ENCODE measurements at places on chromosomes 13 and 19. TPM values are rescaled to one million over a fixed set of nuclear protein-coding genes. Genes with fewer than 3 reads are reported as not detected.

GRCh38 chr19:41960973-41961372 lies 1.9 kb upstream of the RABAC1 start:
- no peak for DNase-seq

- no peak for DNase-seq
These were observed 844.5 kb downstream of the DIAPH3 start for GRCh38 chr13:59319276-59319675.

DNA sequence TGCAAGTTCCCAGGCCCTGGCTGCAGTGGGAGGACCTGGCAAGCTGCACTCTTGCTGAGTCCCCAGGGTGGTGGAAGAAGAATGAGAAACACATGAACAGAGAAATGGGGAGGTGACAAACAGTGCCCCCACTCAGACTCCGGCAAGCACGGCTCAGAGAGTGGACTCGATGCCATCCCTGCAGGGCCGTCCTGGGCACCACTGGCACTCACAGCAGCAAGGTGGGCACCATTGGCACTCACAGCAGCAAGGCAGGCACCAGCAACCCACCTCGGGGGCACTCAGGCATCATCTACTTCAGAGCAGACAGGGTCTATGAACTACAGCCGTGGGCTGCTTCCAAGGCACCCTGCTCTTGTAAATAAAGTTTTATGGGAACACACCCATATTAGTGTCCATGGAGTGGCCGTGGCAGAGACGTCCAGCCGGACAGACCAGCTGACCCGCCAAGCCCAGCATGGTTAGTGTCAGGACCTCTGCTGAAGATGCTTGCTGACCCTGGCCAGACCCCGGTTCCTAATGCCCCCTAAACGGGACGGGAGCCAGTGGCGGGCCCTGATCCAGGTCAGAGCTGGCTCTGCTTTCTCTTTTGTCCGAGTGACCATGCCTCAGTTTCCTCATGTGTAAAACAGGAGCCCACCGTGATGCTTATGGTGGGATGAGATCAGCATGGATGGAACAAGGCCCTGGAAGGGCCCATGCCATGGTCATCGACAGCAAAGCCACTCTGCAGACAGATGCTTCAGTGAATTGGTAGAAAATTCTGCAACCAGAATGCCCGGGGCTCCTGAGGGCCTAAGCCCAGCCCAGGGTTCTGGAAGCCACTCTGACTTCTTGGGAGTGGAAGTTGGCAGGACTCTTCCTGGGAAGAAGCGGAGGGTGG lies 2.1 kb upstream of the F10 start:
- no peak for DNase-seq

DNA sequence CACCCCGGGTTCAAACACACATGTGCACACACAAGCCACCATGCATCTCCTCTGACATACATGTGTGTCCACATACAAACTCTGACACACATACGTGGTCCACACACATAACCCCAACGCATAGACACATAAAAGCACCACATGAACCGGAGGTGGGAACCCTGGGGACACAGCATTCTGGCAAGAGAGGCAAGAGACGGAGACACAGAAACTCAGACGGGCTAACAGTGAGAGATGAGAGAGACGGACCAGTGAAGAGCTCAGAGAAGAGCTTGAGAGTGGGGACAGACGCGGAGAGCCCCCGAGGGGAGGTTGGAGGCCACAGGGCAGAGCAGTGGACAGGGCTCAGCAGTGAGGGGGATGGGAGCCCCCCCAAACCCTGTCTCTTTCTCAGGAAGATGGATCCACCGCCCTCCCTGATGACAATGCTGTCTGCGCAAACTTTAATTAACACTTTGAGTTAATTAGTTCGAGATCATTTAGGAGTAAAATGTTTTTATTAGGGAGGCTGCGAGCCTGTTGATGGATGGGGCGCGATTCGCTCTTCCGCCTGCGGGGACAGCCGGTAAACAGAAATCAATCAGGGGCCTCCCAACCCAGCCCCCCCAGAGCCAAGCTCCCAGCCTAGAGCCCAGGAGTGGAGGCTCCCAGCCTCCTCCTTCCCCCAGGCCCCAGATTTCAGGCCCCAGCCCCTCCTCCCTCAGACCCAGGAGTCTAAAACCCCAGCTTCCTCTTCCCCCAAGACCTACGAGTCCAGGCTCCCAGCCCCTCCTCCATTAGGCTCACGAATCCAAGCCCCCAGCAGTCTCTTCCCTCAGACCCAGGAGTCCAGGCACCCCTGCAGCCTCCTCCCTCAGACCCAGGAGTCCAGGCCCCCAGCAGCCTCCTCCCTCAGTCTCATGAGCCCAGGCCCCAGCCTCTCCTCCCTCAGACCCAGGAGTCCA lies 9.5 kb upstream of the ERFL start:
- no peak for DNase-seq

- DNase-seq: no peak
These were observed 1.5 kb downstream of the DOCK9 start for GRCh38 chr13:98976338-98976737.

Gene AMH
- 1.5 TPM for total RNA-seq

Gene GPR32
- not detected for total RNA-seq
